ENCODE measurements at places on chromosomes 2 and 18.

- no peak for DNase-seq
Observed at GRCh38 chr2:37052600-37053332, 31.4 kb downstream of the HEATR5B start.

DNA sequence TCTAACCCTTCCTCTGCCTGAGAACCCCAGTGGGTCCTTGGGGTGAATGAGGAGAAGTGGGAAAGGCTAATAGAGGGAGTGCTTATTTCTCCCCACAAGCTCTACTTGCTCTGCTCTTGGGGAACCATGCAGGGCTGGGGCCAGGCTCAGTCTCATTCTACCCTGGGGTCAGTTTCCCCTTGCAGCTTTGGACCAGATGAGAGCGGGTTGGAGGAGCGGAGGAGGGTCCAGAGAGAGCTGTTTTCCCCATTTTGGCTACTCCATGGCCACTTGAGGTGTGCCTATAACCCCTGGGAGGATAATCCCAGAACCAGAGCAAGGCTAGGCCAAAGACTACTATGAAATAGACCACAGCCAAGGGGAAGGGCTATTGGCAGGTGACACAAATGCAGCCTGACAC is 29.6 kb downstream of the PLB1 start:
- DNase-seq = no peak

DNA sequence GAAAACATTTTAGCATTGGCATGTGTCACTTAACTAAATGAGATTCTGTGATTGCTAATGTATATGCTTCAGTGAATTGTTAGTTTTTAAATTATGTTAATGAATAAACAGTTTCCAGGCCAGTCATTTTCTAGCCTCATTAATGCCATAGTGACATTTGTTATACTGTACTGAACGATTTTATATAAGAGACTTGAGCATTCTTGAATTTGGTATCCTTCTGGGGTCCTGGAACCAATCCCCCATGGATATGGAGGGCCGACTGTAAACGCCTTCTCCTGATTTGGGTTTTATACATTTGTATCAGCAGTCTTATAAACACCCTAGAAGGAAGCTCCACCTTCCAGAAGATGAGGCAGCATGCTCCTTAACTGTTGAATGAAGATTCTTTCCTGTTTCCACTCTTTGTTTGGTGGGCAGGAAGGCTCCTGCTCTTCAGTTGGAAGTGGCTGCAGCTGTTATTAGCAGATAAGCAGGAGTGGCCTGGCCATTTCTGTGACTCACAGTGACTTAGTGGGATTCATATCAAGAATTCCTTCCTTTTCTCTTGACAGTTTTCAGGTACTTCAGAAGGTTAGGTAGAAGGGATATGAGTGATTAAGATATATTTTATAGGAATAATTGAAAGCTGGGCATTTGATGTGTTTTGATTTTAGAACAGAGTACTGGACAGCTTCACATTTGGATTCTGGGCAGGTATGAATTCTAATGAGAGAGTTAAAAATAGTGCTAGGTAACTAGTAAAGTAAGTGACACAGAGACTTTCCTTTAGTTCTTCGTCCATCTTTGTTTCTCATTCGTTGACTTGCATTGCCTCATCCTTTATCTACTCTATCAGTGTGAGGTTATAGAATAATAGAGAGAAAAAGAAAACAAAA is 124.9 kb downstream of the PLCL1 start:
- DNase-seq = no peak

GRCh38 chr2:127049927-127050802 is 56.8 kb downstream of the BIN1 start:
- DNase-seq = peak; percentile 62

GRCh38 chr2:171469176-171469575 is 35.1 kb downstream of the DCAF17 start:
- no peak for DNase-seq

DNA sequence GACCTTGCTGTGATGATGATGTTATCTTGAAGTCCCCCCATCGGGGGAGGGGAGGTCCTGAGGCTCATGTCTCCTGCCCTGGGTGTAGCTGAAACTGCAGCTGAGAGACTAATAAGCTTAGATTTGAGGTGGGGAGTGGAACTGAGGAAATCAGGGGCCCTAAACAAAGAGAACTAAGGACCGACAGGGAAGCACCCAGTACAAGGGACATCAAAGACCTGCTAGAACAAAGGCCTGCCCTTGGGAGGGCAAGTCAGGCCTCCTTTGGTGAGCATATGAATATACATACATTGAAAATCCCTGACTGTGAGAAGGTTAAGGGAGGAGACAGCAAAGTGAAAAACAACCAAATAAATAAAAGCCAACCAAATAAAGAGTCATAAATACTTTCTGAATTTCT is 1132.5 kb upstream of the CELF4 start:
- no peak for DNase-seq

- DNase-seq = no peak
Observed at GRCh38 chr2:42944779-42945415, 152.5 kb upstream of the HAAO start.

DNA sequence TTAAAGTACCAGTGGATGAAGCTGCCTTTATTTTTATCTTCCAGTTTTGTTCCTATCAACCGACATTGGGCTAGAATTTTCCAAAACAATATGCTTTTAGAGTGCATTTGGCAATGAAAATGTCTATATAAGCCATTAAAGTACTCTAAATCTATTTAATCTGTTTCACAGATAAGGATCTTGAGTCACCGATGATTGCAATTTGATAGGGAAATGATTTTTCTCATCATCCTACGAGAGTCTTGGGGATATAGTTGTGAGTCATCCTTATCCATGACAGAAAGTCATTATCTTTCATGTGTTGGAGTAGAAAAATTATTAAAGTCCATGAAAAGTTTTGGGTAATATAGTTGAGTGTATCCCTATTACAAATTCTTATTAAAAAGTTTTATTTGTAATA is 26.1 kb downstream of the SLC39A10 start:
- no peak for DNase-seq

GRCh38 chr2:20452551-20452950 is 5.7 kb downstream of the RHOB start:
- peak; percentile 21 for DNase-seq
